CD4-positive, alpha-beta T cell treated with Interleukin-17A for 4 hours (primary cell): ENCODE measurements at places on chromosomes 16 and 17.
A peak's percentile ranks its signal among the peaks of the same experiment; 100 is the strongest.

- no peak for DNase-seq
Measured at GRCh38 chr17:6910987-6911603, 79.6 kb upstream of the TEKT1 start.

DNA sequence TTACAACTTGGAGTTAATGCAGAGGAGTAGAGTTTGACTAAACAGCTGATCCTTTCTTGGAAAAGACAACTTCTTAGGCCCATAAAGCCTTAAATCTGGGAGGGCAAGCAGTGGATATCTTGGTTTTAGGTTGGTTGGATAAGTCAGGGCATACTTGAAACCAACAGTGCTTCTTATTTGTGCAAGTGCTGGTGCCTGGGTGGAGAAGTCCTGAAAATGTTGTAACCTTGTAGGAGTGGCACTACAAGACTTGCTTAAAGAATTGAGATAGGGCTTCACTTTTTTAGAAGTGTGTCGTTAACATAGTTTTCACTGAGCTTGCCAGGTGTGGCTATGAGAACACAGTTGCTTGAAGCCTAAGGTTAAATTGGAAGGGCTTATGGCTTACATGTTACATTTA lies 6.2 kb downstream of the MSI2 start:
- no peak for DNase-seq

DNA sequence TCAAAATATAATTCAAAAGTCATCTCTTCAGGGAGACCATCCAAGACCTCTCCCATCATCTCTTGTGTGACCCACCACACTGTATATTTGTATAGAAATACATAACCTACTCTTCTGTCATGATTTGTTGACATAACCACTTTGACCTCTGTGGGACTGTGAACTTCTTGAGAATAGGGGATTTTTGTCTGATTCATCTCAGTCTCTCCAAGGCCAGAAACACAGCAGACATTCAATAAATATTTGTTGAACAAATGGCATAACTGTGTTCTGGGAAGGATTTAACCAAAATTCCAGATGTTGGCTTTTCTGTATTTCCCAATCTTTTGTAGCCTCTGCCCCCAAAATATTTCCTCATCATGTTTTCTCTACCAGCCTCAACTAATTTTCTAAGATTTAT lies 169.7 kb downstream of the CDH11 start:
- DNase-seq, result no peak

DNA sequence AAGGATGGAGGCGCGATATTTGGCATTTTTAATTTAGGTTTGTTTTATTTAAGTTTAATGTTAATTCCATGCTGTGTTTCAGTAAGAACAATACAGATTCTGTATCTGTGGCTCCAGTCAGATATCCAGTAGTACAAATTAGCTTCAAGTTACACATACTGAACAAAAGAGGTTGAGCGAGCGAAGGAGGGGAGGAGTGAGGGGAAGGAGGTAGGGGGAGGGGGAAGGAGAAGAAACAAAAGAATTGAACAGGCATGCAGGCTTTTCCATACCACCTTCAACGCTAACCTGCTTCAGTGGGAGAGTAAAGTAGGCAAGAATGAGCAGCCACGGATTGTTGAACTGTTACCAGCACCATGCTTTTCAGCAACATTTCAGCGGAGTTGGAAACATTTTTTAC lies 55.5 kb downstream of the YWHAE start:
- no peak for DNase-seq

DNA sequence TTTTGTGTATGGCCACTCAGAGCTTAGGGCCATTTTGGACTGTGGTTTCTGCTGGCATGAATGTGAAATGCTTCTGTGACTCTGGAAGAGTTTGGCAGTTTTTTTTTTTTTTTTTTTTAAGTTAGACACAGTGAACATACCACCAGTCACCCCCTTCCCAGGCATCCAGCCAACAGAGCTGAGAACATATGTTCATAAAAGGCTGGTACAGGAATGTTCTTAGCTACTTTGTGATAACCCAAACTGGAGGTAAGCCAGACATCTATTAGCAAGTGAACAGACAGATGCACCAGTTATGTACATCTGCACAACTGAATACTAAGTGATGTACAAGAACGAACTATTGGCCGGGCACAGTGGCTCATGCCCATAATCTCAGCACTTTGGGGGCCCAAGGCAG lies 92.7 kb downstream of the ABCC1 start:
- no peak for DNase-seq

DNA sequence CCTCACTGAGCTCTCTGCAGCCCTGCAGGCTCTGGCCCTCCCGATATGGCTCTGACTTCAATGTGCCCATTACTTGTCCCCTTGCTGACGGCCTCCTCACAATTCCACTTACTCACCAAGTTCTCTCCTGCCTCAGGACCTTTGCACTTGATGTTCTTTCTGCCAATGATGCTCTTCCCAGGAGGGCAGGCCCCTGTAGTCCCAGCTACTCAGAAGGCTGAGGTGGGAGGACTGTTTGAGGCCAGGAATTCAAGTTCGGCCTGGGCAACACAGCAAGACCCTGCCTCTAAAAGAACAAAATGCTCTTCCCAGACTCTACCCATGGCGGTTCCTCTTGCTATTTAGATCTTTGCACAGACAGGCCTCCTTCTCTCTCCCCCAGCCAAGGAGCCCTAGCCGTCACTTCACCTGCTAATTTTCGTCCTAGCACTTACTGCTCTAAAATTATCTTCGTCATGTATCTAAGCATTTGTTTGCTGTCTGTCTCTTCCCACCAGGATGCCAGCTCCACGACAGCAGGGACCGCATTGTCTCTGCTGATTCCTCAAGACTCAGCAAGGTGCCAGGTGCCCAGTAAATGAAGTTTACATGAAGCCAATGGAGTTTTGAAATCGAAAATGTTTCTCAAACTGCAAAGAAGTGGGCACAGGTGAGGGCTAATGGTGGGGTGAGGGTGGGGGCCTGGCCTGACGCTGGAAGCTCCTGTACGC lies 626 bp upstream of the RAI1 start:
- DNase-seq, result no peak

- peak; percentile 42 for DNase-seq
Measured at GRCh38 chr17:40597556-40598300, 32.5 kb upstream of the CCR7 start.

DNA sequence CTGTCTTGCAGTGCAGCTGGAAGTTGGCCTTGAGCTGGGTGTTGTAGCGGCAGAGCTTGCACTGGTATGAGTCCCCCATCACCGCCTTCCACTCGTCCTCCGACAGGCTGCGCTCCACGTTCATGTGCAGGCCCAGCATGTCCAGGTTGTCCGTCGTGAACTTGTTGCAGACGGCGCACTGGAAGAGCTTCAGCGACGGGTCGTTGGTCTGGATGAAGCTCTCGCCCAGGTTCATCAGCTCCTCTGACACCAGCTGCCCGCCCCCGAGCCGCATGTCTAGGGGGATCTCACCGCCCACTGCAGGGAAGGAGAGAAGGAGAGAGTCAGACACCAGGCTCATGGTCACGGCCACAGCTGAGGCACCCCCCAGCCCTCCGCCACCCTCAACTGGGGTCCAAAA lies 97.3 kb downstream of the ZFHX3 start:
- DNase-seq, result no peak

DNA sequence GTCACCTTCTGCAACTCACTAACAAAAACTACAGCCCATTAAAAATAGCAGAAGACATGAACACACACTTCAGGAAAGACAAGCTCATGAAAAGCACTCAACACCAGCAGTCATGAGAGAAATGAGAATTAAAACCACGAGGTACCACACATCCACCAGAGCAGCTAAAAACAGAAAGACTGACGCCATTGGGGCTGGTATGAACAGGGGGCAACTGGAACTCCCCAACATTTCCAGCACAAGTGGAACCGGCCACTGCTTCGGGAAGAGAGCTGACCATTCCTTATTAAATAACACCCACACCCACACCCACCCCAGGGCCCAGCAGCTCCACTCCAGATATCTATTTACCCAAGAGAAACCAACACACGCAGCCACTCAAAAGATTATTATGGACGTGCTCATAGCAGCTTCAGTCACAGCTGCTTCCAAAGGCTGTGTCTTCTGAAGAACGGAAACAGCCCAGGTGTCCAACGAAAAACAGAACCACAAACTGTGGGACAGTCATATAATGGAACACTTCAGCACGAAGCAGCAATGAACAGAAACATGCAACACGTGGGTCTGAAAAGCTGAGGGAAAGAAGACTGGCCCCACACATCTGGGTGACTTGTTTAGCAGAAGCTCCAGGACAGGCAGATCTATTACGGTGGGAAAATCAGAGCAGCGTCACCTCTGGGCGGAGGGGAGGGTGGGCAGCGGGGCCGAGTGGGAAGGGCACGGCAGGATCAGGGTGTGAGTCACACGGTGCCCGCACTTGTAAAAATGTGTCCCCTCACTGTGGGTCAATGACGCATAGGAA lies 41.1 kb downstream of the KLHDC4 start:
- DNase-seq, result no peak

GRCh38 chr17:48299760-48300159 lies 130.3 kb downstream of the SKAP1 start:
- DNase-seq, result no peak

DNA sequence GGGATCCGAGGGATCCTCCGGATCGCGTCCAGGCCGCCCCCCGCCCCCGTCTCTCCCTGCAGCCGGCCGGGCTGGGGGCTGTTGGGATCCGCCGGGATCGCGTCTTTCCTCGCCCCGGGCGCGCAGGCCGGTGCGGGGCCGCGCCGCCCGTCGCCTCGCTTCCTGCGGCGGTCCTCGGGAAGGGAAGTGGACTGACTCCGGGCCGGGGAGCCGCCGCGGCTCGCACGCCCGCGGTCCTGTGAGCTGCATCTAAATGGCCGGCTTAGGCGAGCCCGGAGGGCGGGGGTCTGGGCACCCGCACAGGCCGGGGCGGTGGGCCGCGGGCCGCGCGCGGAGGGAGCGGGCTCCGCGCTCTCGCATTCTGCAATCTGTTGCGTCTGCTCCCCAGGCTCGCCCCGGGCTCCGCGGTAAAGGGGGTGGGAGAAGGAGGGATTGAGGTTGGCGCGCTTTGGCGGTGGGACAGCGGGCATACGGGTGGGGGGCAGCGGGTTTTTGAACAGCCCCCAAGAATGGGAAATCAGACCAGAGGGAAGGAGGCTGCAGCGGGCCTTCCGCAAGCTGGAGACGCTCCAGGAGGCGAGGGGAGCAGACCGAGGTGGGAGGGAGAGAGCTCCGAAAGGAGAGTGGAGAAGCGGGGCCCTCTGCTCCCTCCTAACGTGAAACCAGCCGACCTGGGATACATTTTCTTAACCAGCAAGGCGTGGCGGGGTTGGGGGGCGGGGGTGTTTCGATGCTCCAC lies 2.2 kb downstream of the TMEM132E start:
- no peak for DNase-seq

DNA sequence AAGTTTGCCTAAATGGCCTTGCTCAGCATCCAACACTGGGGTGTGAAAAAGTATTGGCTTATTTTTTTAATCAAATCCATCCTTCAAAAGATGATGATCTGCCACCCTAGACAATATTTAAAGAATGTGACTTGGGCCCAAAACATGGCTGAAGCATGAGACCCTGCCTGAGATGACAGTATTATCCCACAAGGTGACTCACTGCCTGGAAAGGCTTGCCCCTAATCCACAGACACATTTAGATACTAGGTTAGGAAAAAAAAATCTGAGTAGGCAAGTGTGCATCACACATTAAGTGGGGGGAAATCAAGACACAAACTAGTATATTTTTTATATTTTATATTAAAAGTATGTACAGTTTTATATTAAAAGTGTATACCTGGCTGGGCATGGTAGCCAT lies 38.4 kb downstream of the TOM1L2 start:
- DNase-seq, result no peak

DNA sequence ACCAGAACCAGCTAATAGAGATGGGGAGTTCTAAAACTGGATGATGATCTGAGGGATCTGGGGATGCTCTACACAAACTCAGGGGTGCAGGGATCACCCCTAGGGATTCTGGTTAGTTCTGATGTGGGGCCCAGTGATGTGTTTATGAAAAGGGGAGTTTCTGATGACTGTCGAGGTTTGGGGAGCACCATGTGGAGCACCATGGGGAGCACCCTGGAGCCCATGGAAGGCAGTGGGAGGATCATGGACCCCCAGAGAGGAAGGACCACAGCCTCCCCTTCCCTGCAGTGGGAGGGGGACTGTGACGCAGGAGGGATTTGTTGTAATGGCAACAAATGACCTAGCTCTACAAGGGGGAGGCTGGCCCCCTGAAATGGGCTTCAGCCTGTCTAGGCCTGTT lies 18.4 kb downstream of the PIMREG start:
- DNase-seq, result no peak

GRCh38 chr16:26149364-26150190 lies 457.8 kb downstream of the HS3ST4 start:
- DNase-seq, result no peak

DNA sequence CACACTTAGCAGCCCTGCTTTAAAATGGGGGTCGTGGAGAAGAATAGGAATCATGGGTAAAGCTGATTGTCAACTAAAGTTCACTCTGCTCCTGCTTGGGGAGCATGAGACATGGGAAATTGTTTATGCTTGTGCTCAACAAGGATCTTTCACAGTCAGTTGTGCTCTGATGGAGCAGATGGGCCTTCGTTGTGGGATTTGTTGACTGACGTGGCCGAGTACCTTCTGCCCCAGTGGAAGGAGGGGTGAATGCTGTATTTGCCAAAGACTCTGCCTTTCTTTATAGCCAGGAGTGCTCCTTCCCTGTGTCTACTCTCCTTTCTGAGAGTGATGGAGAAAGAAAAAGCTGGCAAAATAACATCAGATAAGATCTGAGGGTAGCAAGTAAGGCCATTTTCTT lies 11.4 kb downstream of the ARSG start:
- no peak for DNase-seq

- no peak for DNase-seq
Measured at GRCh38 chr16:79863128-79864031, 262.8 kb upstream of the MAF start.

DNA sequence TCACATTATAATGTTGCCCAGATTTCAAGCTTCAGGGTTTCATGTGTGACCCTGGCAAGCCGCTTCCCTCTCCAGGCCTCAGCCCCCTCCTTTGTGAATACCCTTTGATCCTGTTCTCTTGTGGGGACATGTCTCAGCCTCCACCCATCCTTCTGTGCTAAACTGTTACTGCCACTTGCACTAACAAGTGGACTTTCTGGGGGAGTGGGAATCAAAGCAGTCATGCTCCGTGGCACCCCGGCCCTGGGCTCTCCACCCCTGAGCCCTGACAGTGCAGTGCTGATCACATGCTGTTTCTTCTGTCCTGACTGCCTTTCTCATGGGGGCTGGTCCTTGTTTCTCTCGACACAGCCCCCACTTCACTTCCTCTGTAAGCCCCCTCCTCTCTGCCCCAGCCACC lies 9.7 kb upstream of the DCAF7 start:
- no peak for DNase-seq
